ENCODE measurements at places on chromosomes 6 and 20. TPM values are rescaled to one million over a fixed set of nuclear protein-coding genes. Genes with fewer than 3 reads are reported as not detected.
A peak's percentile ranks its signal among the peaks of the same experiment; 100 is the strongest.

GRCh38 chr6:167034056-167034455 lies 34.9 kb downstream of the CEP43 start:
- DNase-seq: no peak

- no peak for DNase-seq
Observed at GRCh38 chr6:162313922-162314660, 413.5 kb downstream of the PRKN start.

- no peak for DNase-seq
Observed at GRCh38 chr20:50328996-50329898, 138.6 kb downstream of the CEBPB start.

DNA sequence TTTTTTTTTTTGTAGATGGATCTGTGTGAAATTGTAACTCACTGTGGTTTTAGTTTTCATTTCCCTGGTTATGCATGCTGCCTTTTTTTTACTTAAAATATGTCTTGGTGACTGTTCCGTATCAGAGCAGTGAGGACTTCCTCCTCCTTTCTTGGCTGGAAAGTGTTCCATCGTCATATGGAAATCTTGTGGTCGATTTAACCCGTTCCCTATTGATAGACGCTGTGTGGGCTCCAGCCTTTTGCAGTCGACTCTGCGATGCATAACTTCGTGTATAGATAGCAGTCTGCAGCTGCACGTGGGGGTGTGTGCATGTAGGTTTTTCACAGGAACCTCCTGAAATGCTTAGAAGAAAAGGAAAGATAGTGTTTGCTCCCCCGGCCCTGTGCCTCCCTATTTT lies 28.1 kb upstream of the PNPLA1 start:
- no peak for DNase-seq

DNA sequence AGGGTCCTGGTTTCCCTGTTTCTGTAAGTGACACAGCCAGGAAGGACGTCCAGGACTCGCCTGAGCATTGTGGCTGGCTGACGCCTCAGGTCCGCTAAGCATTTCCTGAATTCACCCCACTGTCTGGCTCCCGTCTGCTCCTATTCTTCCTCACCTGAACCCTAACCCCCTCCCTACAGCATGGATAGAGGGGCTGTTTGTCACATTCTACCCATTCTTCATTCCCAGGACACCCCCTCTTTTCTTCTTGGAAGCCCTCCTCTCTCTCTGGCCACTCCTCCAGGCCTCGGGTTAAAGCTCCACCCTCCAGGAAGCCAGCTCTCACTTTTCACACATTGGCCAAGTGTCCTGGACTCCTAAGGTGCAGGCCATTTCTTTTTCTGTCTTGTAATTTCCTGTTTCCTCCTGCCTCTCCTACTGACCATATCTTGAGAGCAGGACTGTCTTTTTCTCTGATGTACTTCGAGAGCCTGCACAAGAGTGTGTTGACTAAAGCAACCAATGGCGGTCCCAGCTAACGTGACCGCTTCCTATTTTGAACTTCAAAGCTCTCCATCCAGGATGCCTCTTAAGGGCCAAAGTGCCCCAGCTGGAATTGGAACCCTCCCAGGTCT lies 24.2 kb upstream of the MYMX start:
- no peak for DNase-seq

- peak; percentile 58 for DNase-seq
Observed at GRCh38 chr20:35561268-35561667, 19.4 kb downstream of the ERGIC3 start.

GRCh38 chr6:116074732-116075390 lies 14.2 kb upstream of the FRK start:
- DNase-seq: no peak

The PTCRA gene
- not detected for total RNA-seq

DNA sequence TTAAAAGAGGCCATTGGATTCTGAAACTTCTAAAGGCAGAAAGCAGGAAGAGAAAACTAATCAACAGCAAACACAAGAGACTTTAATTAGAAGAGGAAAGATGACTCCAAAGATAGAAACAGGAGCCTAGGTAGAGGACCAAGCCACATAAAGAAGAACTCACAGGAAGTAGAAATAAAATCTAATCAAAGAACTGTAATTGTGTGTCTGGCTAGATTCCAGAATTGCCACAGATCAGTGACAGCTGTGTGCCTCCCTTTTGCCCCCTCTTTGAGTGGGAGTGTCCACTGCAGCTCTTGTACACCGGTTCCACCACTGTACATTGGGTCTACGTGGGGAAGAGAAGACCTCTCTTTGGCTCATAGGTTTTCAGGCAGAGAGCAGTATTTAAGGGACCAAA lies 22.3 kb upstream of the THEMIS start:
- DNase-seq: no peak

GRCh38 chr20:40961176-40961575 lies 67.4 kb upstream of the TOP1 start:
- DNase-seq: no peak

The AIF1 gene
- not detected for total RNA-seq
